ENCODE measurements at places on chromosomes 11 and 22.

DNA sequence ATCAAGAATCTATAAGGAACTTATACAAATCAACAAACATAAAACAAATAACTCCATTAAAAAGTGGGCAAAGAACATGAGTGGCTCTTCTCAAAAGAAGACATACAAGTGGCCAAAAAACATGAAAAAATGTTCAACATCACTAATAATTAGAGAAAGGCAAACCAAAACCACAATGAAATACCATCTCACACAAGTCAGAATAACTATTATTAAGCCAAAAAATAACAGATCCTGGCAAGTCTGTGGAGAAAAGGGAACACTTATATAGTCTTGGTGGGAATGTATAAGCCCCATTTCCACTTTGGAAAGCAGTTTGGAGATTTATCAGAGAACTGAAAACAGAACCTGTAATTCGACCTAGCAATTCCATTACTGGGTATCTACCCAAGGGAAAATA lies 921.0 kb downstream of the KCNA4 start:
- no peak for DNase-seq

DNA sequence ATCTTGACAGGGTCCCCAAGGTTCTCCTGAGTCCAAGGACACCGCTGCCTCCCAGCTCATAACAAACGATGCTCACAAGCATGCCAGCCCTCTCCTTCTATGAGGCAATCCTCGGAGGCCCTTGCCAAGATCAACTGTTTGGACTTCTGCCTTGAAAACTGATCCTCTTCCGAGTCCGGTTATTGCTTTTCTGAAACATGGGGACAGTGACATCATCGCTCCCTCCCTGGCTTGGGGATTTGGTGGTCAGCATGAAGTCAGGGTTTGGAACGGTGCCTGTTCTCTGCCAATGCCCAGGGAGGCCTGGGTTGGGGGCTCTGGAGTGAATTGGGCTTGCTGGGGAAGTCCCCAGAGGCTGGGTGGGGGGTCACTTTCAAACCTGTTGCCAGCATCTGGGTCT lies 149.3 kb downstream of the FBXO7 start:
- DNase-seq: no peak

- no peak for DNase-seq
Observed at GRCh38 chr11:33802194-33802950, 28.1 kb upstream of the FBXO3 start.

DNA sequence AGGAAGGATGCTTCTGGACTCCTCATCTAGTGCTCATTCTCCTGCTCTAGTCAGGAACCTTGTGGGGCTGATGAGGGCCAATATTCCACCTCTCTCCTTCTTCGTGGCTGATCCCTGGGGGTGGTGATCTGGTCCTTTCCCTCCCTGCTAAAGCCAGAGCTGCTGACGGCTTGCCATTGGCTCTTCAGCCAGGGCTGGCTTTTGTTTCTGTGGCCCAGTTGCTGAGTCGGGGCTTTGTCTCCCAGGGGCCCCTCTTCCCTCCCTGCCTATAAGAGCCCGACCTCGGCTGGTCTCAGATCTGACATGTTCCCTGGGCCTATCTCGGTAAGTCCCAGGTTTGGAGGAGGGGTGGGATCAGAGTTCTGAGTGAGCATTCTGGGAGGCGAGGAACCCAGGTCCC lies at the start of gene CRYBA4:
TSS of gene CRYBA4 (plus strand) at position 301 of the 400 bp plus-strand sequence. CDS start 634 bp downstream, outside the sequence.
- no peak for DNase-seq

DNA sequence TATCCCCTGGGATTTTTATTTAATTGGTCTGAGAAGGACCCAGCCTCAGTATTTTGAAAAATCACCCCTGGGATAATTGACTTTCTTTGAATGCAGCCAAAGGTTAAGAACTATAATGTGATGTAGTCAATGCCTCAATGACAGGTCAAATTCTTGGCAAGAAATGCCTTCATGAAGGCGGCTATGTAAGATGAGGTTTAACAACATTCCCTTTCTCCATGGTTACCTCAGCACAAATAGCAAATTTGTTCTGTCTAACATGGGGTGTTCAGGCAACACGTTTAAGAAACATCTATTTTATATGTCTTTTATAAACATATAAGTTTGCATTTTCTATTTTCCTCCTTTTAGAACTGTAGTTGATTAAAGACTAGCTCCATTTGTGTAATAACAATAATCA lies 5.3 kb downstream of the SLN start:
- no peak for DNase-seq

GRCh38 chr22:39616781-39617180 lies 46.2 kb downstream of the CACNA1I start:
- no peak for DNase-seq

DNA sequence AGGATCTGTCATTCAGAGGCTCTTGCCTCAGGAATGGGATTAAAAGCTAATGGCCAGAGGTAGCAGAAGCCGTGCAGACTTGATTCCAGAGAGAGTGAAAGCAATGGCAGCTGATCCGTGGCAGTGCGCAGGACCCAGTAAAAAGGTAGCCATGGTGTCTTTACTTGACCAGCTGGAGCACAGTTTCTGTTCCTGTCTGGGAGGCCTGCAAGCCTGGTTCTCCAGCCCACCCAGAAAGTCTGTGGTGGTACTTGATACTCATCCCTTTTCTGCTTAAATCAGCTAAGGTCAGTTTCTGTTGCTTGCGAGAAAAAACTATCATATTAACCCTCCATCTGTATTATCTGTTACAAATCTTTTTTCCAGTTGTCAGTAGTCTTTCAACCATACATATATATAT lies 86.7 kb downstream of the RPS6KA4 start:
- no peak for DNase-seq

GRCh38 chr11:115999437-115999836 lies 495.2 kb upstream of the CADM1 start:
- no peak for DNase-seq

GRCh38 chr11:30479899-30480298 lies 106.3 kb downstream of the MPPED2 start:
- no peak for DNase-seq

- no peak for DNase-seq
Observed at GRCh38 chr11:57260937-57261783, 24.1 kb upstream of the APLNR start.

- no peak for DNase-seq
Observed at GRCh38 chr11:85902353-85902752, 47.2 kb downstream of the CCDC83 start.

DNA sequence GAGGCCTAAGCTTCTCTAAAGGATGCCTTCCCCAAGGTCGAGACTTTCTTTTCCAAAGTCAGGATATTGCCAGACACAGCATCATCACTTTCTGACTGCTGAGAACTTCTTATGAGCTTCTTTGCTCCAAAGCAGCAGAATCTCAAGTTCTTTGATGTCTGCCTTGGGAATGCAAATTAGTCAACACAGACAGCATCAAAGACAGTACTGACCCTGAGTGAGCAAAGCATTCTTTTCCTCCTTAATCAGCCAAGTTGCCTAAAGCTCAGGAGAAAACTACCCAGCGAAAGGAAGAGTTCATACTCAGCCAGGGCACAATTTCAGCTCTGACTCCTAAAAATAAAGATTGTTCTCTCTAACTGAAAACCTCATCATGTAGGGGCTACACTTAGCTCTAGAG lies 98.0 kb downstream of the SLC36A4 start:
- DNase-seq: no peak
